ENCODE measurements at places on chromosomes 7 and 10.

- DNase-seq: no peak
These were observed 32.0 kb downstream of the SRRM3 start for GRCh38 chr7:76233538-76234281.

- DNase-seq: no peak
These were observed 12.2 kb upstream of the WDR11 start for GRCh38 chr10:120838941-120839340.

DNA sequence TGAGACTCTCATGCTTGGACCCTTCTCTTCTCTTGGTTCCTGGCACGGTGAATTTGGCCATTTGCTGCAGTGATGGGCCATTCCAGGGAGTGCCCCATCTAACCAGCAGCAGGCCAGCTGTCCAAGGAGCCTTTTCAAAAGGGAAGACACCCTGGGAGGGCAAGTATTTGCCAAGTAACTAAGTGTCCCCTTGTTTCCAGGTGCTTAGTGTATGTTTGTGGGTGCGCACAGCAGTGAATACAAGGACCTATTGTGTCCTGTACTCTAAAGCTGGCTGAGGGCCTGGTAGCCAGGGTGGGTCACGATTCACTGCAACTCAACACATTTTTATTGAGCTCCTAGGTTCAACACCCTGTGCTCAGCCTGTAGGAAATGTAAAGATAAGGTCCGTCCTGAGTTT lies 348.8 kb downstream of the RNLS start:
- DNase-seq: no peak

- no peak for DNase-seq
These were observed 90.9 kb upstream of the NRBF2 start for GRCh38 chr10:63042256-63042655.

GRCh38 chr10:34444223-34445183 lies 370.6 kb downstream of the PARD3 start:
- DNase-seq: no peak

DNA sequence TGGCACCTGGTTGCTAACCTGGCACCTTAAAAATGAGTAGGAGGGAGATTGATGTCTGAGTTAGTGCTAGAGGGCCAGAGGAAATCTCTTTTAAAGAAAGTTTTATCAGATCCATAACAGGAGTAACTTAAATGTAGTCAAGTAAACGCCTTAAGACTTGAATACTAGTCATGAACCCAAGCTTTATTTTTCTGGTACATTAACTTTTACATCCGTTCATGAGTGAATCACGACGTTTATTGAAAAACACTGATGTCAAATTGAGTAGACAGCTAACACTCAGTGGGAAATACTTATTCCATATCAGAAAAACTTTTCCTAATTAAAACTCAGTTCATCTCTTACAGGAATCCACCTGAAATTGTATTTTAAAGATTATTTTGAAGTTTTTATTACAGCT lies 6.9 kb upstream of the LAMB1 start:
- no peak for DNase-seq

DNA sequence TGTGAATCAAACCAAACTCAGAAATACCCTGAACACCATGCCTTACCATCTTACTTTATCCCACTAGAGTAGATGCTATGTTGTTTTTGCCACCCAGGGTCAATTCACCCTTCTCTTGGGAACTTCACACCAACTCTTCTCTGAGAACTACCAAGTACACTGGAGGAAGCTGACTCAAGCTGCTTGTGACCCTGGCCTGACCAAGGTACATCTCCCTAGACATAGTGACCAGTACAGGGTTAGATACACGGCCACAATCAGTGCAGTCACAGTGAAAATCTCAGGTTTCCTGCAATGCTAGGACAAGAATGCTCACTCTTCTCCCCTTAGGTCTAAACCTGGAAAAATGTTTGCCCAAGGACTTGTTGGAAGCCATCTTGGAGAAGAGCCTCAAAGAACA lies 31.8 kb downstream of the EZH2 start:
- no peak for DNase-seq

GRCh38 chr10:4399556-4399955 lies 426.5 kb upstream of the AKR1E2 start:
- DNase-seq: no peak

GRCh38 chr10:96673318-96674099 lies 46.8 kb downstream of the PIK3AP1 start:
- no peak for DNase-seq

- no peak for DNase-seq
These were observed 417.9 kb upstream of the CNTNAP2 start for GRCh38 chr7:145698526-145699262.

DNA sequence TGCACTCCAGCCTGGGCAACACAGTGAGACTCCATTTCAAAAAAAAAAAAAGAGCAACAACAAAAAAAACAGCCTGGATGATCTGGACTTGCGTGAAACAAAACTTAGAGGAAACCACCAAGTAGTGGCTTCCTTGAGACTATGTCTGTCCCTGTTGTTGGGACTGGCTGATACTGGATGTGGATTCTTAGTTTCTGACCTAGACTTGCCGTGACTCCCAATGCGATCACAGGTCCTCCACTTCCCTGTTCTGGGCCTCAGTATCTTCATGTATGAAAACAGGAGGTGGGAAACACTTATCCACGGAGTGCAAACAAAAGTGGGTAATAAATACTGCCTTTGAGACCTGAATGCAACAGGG lies 125.7 kb downstream of the PRPF18 start:
- DNase-seq: no peak

- DNase-seq: no peak
These were observed 130.7 kb upstream of the CELF2 start for GRCh38 chr10:10886861-10887531.

DNA sequence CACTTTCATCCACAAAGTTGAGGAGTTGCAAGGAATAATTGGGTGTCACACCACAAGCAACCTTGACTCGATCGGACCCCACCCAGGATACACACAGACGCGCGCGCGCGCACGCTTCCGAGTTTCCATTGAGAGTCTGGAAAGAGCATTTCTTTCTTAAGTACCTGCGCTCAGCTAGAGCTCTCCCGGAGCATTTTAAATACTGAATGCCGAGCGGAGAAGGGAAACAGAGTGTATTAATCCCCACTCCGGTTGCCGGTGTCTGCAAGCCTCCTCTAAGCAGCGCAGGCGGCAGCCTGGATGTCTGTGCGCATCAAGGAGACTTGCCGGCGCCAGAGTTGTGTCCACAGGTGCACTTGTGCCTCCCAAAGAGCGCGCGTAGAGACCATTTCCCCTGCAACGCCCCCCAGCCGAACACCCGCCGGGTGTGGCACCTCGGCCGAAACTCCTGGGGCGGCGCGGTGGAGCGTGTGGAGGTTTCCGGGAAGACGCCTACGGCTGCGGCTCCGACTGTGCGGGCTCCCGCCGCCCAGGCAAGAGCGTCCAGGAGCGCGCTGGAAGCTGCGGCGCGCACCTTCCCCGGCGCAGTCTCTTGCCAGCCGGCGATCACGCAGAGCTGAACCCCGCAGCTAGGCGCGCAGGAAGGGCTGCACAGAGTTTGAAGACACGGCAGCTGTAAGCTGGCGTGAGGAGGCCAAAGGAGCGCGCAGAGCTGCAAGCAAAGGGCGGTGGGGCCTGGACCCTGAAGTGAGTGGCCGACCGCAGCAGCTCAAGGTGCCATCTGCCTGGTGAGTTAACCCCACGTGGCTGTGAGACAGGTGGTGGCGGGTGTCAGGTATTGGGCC lies 1.1 kb upstream of the FEZF1 start:
- DNase-seq: no peak

- DNase-seq: no peak
These were observed 38.6 kb downstream of the NEBL start for GRCh38 chr10:20858292-20859124.

GRCh38 chr7:5143106-5143505 lies 46.9 kb upstream of the WIPI2 start:
- DNase-seq: peak; percentile 17

DNA sequence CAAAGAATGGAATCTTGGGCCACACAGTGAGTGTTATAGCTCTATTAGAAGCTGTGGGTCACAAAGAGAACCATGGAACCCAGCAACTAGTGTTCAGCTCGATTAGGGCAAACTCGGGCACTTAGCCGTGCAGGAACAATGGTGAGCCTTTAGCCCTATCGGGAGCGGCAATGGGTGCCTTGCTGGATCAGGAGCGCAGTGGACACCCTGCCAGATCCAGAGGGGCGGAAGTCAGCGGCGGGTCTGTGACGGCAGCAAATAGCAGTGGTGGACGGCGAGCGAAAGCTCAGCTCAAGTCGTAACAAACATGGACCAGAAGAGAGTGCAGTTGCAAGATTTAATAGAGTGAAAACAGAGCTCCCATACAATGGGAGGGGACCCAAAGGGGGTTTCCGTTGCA lies 43.9 kb upstream of the NRG3 start:
- DNase-seq: no peak

DNA sequence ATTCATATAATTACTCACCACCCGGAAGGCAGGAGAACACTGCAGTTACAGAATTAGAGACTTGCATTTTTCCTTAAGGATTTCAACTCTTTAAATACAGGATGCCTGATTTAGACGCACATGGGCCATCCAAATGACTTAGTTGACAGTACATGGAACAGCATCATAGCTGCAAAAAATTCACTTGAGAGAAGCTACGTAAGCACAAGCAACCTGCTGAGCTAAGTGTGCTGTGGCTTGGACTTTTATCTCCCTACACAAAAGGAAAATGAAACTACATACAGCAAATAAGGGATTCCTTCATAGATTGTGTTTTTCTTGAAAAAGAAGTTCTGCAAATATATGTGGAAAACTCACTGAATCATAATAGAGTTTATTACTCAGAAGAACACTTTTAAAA lies 152.6 kb downstream of the POU6F2 start:
- no peak for DNase-seq

DNA sequence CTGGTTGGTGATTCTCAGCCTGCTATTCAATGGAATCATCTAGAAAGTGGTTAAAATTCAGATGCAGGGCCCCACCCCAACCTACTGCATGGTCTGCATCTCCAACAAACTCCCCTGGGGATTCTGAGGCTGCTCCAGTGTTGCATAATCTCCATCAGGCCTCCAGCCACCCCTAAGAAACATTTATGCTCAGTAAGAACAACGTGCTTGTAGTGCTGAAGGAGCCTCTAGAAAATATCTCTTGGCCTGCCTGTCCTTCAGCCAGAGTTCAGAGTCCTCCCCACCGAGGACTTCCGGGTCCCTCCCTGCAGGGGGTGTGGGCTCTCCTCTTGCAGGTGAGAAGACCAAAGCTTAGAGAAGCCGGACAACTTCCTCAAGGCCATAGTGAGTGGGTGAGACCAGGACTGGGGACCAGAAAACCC lies 159.8 kb downstream of the SH3PXD2A start:
- no peak for DNase-seq

DNA sequence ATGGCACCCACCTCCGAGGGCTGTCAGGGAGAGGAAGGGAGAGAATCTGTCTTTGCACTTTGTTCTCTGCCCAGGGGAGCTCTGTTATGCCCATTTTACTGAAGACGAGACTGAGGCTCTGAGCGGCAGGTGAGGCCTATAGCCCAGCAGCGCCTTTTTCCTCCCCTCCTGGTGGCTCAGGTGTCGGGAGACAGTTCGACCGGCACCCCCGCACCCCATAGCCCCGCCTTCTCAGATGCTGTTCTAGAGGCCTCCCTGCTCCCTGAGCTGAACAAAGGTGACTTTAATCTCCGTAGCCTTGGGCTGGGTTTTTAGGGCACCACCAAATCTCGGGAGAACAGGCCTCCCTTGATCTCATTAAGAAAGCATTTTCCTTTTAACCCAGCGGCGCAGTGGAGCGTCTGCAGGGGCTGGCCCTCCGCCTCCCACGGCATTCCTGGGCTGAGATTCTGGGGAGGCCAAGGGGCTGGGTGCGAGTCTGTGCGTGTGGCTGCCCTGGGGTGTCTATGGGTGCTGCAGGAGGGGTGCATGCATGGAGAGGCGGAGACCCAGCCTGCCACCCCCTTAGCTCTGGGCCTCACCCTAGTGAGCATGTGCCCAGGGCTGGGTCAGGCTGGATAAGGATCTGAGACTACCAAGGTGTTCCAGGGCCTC lies 3.3 kb downstream of the LFNG start:
- peak; percentile 45 for DNase-seq

DNA sequence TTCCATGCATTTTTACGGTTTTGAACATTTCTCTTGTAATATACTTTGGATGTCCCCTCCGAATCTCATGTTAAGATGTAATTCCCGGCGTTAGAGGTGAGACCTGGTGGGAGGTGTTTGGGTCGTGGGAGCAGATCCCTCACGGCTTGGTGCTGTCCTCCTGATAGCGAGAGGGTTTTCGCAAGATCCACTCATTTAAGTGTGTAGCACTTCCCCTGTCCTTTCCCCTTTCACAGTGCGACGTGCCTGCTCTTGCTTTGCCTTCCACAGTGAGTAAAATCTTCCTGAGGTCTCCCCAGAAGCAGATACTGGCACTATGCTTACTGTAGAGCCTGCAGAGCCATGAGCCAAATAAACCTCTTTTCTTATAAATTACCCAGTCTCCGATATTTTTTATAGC lies 6.6 kb downstream of the GPR141 start:
- DNase-seq: no peak

GRCh38 chr7:136392856-136393255 lies 415.7 kb upstream of the MTPN start:
- DNase-seq: no peak

DNA sequence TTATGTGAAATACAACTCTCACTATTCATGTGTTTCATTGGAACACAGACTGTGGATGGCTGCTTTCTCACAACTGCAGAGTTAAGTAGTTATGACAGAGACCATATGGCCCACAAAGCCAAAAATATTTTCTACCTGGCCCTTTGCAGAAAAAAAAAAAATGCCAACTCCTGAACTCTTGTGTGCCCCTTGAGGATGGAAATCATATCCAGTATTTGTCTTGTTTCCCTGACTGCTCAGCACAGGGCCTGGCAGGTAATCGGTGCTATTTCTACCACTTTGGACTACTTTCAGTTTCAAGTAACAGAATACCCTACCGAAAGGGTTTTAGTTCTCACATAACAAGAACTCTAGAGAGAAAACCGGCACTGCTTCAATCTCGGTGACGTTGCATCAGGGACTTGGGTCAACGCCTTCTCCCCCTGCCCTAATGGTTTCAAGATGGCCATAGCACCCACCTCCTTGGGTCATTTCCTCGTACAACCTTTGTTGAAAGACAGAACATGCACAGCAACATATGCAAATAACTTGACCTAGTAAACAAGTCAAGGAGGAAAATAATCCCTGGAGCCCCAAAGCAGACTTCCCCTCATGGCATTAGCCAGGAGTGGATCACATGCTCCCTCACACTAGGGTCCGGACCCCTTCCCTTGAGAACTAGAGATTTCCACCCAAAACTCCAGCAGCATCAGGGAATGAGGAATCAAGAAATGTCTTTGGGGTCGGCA lies 11.8 kb upstream of the GPNMB start:
- no peak for DNase-seq

GRCh38 chr7:53789741-53790140 lies 752.4 kb upstream of the VSTM2A start:
- no peak for DNase-seq

Measured in activated naive CD4-positive, alpha-beta T cell treated with Interleukin-2 at 50 U/mL for 16 hours (primary cell).